ENCODE measurements at places on chromosomes 2 and 18.
A peak's percentile ranks its signal among the peaks of the same experiment; 100 is the strongest.

GRCh38 chr2:11967946-11968465, 221.6 kb downstream of the LPIN1 start:
- DNase-seq = no peak

DNA sequence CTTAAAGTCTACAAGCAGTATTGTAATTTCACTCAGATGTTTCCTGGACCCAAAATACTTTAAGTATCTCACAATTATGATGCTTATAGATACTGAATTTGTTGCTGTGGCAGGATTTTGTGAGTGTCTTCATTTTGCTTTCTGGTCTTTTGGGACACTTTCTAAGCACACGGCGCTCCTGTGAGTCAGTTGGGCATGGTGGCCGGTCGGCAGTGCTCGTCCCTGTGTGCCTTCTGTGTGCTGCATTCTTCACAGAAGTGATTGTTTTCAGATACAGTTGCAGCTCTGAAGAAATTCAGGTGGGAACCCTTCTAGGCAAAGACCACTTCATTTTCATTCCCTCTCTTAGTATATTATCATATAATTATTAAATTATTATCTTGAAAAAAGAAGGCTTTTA, 273.3 kb downstream of the ZNF407 start:
- DNase-seq = no peak

DNA sequence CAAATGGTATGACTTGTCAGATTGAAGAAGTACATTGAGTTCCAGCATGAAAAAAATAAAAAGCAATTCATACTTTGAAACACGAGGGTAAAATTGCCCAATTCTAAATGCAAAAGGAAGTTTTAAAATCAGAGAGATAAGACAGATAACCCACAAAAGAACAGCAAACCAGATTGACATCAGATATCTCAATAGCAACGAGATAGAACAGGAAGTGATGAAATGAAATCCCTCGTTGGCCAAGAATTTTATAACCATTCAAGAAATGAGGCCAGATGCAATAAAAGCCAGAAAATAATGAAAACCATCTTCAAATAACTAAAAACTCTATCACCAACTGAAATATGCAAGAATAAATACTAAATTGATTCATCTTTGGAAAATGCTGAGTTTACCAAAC, 172.8 kb downstream of the CD226 start:
- no peak for DNase-seq

GRCh38 chr2:72427022-72427861, 279.6 kb upstream of the CYP26B1 start:
- no peak for DNase-seq

- DNase-seq = no peak
Observed at GRCh38 chr2:17788773-17789172, 27.5 kb upstream of the MSGN1 start.

DNA sequence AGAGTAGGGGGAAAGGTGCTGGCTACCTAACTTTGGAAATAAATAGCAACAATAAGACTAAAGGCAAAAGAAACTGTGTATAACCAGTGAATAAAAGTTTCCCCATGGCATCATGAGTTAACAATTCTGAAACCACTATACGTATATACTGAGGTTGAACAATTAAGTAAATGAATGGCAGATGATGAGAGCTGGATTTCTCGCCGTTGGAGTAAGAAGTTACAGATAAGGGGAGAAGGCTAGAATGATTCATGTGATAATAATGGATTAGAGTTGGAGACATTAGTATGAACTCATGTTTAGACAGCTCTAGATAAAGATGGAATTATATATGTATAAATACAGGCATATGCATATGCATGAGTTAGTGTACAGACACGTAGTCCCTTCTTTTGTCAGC, 152.7 kb downstream of the UBR3 start:
- no peak for DNase-seq

- no peak for DNase-seq
Observed at GRCh38 chr18:22170421-22171257, 1.2 kb downstream of the GATA6 start.

GRCh38 chr2:64586883-64587481, 62.9 kb downstream of the AFTPH start:
- no peak for DNase-seq

DNA sequence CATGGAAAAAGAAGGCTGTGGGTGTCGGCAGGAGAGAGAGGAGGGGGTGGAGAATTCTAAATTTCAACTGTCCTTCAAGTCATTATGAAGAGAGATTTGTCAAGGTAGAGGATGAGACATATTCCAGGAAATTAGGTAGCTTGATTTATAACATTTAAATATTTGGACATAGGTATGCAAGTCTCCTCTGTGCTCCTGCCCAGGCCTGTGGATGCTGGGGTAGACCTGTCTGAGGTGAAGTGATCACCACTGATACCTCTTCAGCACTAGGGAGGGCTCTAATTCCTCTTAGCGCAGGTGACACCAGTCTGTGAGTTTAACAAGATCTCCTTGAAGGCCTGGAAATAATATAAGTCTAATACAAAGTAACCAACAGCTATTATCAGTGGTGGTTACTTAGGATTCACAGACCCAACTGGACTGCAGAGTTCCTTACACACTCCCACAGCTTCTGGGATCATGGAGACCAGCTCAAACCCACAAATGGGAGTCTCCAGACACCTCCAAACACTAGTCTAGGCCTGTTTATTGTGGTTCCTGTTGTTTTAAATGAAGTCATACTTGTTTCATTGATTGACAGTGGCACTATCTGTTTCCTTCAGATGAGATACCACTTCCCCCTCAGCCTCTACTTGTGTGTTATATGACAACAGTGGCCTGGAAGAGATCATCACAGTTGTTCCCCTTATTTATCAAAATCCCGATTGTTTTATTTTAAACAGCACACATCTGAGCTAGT, 104.1 kb upstream of the ITPRID2 start:
- DNase-seq = no peak

DNA sequence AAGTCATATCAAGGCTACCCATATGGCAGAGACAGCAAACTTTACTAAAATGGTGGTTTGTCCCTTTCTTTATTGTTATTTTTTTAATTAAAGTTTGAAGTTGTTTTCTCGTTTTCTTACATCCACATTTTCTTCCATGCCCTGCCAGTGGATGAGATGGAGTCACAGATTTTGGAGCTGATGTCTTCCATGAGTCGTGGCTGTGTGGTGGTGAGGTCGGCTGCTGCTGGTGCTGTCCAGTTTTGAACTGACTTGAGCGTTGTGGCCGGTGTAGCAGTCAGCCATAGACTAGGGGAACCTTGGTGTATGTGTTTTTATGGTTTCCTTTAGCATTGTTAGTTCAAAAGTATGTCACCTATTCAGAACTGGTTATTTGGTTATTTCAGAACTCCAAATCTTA, 182.8 kb downstream of the SH3RF3 start:
- no peak for DNase-seq

DNA sequence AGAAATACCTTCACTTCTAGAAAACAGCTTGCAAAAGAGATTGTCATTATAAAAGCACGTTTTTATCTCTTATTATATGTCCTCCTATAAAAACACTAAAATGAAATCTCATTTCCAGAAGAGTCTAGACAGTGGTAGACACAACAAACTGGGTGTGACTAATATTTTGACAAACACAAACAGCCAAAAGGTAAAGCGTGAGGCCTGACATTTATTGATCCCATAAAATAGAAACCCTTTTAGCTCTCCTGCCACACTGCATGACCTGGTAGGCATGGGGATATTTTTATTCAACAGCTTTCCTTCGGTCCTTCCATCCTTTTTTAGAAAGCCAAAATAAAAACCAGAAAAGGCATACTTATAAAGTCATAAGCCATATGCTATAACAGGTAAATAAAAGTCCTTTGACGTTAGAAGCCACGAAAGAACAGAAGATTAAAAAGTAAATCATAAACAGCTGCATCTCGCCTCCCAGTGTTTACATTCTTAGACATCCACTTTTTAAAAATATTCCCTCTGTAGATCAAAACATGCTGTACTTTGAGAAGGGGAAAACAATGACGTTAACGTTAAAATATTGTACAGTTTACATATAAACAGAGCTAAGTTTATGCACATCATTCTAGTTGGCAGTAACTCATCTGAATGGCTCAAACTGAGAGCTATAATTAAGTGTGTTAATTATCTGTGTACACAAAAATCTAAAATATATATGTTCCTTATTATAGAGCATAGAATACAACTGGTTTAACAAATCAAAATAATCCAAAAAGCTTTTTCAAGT, 44.6 kb downstream of the IRS1 start:
- DNase-seq = no peak

- no peak for DNase-seq
Observed at GRCh38 chr2:42342061-42342794, 18.8 kb downstream of the COX7A2L start.

GRCh38 chr2:46481198-46482193, 2.1 kb downstream of the TMEM247 start:
- DNase-seq = no peak

DNA sequence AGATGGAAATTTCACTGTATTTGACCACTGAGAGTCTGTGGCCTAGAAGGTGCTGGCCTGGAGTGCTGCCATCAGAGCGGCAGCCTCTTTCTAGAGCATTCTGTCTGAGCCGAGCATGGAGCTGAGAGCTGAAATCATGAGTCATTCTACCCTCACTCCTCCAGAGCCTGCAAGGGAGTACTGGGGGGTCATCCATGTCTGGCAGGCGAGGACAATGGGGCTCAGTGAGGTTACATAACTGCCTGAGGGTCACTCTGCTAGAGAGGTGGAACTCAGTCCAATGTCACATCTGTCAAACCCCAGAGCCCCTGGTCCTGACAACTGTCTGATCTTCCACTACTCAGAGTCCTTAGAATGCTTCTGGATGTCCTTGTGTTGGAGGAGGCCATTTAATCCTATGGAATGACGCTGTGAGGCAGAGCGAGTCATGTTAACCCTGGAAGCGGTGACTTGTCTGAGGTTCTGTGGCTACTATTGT, 65.3 kb downstream of the HAUS1 start:
- no peak for DNase-seq

DNA sequence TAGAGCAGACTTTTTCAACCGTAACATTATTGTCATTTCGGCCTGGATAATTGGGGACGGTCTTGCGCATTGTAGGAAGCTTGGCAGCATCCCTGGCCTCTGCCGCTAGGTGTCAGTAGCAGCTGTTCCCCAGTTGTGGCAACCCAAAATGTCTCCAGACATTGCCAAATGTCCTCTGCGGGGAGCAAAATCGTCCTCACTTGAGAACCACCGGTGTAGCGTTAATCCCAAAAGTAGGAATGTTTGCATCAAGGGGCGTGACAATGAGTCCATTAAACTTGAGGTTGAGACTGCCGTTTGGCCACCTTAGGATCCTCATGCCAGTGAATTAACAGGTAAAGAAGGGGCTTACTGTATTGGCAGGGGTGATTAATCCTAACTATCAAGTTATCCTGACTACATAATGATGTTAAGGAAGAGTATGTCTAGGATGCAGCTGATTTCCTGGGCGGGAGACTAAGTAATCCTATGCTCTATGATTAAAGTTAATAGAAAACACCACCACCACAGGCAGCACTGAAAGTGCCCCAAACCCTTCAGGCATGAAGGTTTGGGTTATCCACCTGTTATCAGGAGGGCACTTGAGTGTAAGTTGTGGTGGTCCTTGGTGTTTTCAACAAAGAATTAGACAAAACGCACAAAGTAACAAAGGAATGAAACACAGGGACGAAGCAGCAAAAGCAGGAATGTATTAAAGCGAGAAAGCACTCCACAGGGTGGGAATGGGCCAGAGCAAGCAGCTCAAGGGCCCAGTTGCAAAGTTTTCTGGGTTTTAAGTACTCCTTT, 4.9 kb upstream of the ZC3H8 start:
- DNase-seq = peak; percentile 62

- DNase-seq = no peak
Observed at GRCh38 chr2:114925296-114926255, 483.1 kb downstream of the DPP10 start.

GRCh38 chr18:22340331-22340730, 77.4 kb downstream of the CTAGE1 start:
- no peak for DNase-seq

- DNase-seq = no peak
Observed at GRCh38 chr2:162795312-162795711, 43.3 kb downstream of the KCNH7 start.

GRCh38 chr2:55150834-55151233, 81.3 kb downstream of the CLHC1 start:
- DNase-seq = no peak

GRCh38 chr2:22086726-22087125, 963.0 kb downstream of the TDRD15 start:
- no peak for DNase-seq

GRCh38 chr2:85935746-85936208, 47.0 kb upstream of the ST3GAL5 start:
- no peak for DNase-seq

- no peak for DNase-seq
Observed at GRCh38 chr18:69002233-69002632, 204.4 kb downstream of the CCDC102B start.

DNA sequence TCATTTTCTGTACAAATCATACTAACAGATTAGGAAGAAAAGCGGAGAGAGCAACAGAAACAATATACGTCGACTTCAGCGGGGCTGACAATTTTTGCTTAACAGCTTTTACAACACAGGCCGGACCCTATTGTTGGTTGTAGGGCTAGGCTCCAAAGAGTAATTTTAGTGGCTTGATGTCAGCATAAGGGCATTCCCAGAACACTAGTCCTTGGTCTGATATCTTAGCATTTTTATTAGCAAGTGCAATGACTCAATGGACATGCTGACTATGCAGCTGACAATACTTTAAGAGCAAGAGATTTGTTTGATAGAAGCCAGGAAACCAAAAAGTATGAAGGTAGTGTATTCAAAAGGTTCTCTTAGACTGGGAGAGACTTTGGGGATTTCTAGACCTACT, 209.9 kb downstream of the LNPK start:
- DNase-seq = no peak

GRCh38 chr2:68463287-68463877, 3.7 kb downstream of the FBXO48 start:
- no peak for DNase-seq

Measured in omental fat pad (tissue), 4 donors.